ENCODE measurements at places on chromosomes 3 and 15.

- no peak for DNase-seq
Measured at GRCh38 chr3:7307410-7307809, 446.5 kb downstream of the GRM7 start.

GRCh38 chr3:146559388-146559787 lies 15.0 kb upstream of the PLSCR1 start:
- no peak for DNase-seq

GRCh38 chr15:55532944-55533343 lies 24.9 kb upstream of the DNAAF4 start:
- no peak for DNase-seq

DNA sequence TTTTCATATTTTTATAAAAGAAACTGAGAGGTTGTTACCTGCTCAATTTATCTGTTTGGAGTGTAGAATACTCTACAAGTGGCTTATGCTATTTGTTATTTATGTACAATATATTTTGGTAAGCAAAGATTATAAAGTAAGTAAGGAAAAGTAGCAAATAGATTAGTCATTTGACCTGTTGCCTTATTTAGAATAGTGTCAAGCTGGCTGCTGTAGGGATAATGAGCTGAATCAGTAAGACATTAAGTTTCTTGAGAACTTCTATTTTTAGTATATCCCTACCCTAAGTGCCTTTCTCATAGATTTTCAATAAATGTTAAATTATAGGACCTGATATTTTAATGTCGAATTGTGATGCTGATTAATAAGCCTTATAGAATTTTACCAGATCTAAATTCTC lies 37.2 kb downstream of the ECT2 start:
- no peak for DNase-seq

DNA sequence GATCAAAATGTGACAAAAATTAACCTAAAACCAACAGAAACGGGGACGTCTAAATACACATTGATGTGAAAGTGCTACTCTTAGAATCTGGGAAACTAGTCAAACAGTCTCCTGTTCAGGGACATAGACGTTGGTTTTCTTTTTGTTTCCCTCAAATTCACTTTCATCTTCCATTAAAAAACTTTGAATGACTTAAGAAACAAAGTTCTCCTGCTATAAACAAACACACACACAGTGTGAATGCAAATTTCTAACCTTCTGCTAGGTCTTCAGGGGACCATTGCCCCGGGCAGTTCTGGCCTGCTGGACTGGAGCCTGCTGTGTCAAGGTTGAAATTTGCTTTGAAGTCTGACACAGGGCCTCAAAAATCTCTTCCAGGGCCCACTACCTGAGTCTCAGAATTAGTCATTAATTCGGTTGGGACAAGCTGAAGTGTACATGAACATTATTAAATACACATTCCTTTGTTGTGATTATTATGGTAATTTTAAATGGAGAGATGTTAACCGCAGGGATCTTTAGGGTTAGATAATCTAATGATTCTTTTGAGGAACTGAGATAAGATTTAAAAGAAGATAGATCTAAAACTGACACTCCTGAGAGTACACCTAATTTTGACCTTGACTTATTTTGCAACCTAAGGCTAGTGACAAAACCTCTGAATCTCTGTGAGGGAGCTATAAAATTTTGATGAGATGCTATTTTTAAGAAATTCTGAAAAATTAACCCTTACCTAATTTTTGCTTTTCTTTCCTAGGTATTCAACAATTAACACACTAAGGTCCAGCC lies 1260.4 kb downstream of the ROBO1 start:
- DNase-seq, result no peak

- no peak for DNase-seq
Measured at GRCh38 chr3:24302396-24302795, 192.3 kb downstream of the THRB start.

DNA sequence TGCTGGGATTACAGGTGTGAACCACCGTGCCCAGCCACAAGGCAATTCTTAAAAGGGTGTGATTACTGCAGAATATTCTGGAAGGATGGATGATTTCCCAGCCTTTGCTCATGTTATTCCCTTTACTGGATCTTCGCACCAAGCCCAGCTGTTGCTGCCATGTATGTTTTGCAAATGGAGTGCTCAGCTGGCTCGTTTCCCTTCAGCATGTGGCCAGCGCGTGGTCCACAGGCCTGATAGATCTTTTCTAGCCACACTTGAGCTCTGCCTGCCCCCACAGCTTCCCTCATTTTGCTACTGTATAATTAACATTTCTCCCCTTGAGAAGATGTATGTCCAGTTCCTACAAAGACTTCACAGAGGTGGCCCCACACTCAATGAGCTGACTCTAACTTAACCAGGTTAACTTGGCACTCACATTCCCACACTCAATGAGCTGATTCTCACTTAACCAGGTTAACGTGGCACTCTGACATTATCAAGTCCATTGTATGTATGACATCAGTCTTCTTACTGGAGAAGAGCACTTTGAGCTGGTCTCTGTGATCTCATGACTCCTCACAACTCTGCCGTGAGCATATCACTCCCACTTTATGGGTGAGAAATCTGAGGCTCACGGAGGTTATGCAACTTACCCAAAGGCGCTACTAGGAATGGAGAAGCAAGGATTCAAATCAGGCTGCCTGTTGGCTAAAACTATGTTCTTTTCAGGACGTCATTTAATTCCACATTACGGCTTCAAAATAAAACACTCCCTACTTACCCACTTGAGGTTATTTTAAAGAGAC lies 49.2 kb downstream of the TM4SF4 start:
- no peak for DNase-seq

- no peak for DNase-seq
Measured at GRCh38 chr3:9087831-9088413, 124.7 kb upstream of the RAD18 start.

- no peak for DNase-seq
Measured at GRCh38 chr3:45940004-45940780, 3.1 kb upstream of the CXCR6 start.

GRCh38 chr3:149615731-149616221 lies 42.0 kb downstream of the WWTR1 start:
- DNase-seq, result no peak

DNA sequence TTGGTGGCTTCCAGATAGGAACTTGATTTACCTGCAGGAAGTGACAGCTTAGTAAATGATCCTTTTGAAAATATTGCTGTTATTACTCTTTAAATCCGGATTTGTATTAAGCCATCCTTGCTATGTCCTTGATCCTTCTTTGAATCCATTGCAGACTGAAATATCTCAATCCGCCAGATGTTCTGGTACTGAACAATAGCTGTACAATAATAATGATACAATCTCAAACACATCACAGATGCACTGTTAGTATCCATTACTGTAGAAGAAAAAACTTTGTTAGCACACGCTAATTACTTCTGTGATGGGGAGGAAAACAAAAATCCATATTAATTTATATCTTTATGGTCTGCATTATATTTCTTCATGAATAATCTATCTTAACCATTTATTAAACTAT lies 202.3 kb downstream of the CNTN4 start:
- DNase-seq, result no peak

- DNase-seq, result peak; percentile 24
Measured at GRCh38 chr3:32818229-32818969, 602 bp downstream of the TRIM71 start.

DNA sequence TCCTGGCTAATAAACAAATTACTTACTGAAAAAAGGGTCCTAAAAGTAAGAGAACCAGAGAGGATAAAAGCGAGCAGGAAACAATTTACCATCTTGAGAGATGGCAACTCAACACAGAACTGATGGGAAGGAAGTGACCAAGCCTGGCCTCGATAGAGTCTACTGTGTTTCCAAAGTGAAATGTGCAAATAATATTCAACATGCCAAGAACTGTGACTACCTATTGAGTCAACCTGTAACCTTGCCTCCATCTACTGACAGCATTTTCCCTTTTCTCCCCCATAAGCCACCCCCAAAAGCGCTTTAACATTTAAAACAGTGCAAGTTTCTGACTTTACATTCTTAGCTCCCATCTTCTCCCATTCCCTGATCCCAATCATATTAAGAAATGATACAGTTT lies 75.4 kb upstream of the PSMD6 start:
- DNase-seq, result no peak

DNA sequence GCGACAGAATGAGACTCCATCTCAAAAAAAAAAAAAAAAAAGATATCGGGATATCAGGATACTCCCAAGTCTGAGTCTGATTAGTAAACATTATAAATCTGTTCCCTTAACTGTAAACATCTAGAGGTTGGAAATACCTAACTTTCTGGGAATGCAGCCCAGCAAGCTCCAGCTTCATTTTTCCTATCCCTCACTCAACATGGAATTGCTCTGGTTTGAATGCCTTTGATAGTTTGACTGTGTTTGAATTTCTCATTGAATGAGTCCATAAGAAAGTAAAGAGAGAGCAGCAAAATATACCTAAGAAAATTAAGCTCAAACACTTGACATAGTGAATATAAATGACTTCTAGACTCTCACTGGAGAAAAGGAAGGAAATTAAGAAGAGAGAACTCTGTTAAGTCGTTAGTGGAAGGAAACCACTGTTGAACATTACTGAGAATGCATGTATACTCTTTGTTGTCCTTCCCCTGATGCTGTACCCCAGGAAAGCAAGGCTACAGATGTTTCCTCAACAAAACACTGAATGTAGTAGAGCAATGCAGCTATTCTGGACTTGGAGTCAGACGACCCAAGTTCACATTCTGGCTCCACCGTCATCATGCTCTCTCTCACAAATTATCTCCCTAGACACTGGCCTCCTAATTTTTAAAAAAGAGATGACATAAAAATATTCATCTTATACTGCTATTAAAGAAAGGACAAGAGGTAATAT lies 62.4 kb downstream of the CD200 start:
- DNase-seq, result no peak

DNA sequence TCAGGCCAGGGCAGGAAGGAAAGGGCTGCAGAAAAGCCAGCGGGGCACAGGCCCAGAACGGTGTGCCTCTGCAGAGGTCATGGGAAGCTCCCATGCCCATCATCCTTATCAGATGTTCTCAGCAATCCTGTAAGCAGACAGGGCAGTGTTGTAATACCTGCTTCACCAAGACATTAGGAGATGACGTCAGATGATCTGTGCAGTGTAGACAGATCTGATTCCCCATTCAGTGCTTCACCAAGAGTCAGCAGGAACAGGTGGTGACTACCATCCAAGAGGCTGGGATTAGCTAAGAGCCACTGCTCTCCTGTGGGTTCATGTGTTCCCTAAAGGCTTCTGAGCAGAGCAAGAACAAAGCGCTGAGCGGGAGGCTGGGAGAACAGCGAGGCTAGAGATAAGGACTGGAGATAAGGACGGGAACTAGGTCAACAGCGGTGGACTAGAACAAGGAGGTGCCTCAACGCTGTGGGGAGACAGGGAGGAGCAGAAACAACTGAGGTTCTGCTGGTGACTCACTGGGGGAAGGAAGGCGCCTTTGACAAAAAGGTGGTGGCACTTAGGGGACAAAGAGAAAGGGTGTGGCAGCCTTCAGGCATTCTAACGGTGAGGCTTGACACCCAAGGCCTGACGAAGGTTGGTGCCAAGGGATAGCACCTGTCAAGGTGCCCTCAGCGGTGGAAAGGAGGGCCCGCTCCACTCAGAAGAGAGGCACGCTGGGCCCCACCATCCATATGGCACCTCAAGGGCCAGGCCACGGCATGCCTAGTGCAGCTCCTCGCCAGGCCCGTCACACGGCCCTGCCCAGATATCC lies 28.4 kb downstream of the CCDC12 start:
- no peak for DNase-seq

GRCh38 chr3:154893813-154894212 lies 186.3 kb upstream of the MME start:
- DNase-seq, result no peak

- no peak for DNase-seq
Measured at GRCh38 chr3:134772011-134772410, 23.0 kb upstream of the EPHB1 start.

GRCh38 chr3:130626049-130626448 lies 109.1 kb downstream of the COL6A6 start:
- no peak for DNase-seq

GRCh38 chr3:52314489-52314888 lies 1.6 kb upstream of the DNAH1 start:
- no peak for DNase-seq

GRCh38 chr15:88989578-88989977 lies 76.4 kb upstream of the MFGE8 start:
- no peak for DNase-seq

- no peak for DNase-seq
Measured at GRCh38 chr3:183699238-183699947, 1.8 kb downstream of the YEATS2 start.

GRCh38 chr3:35932995-35933394 lies 293.7 kb downstream of the ARPP21 start:
- DNase-seq, result no peak

DNA sequence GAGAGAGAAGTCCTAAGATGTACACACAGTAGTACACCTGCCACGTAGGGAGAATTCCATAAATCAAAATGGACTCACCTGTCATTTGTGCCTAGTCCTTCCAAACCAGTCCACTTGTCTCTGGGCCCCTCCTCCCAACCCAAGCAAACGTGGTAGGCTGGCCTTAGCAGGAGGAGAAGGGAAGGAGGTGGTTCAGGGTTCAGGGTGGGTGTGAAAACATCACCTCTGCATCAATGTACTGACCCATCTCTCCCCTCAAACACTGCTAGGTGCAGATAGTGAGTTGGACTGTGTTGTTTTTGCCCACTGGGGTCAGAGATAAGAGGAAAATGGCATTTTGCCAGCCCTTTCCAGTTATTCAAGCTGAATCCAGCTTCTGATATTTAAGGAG lies 99.3 kb downstream of the MME start:
- DNase-seq, result no peak

- DNase-seq, result no peak
Measured at GRCh38 chr15:72856549-72857040, 73.0 kb upstream of the ADPGK start.

- DNase-seq, result no peak
Measured at GRCh38 chr3:185172086-185173049, 19.5 kb upstream of the C3orf70 start.

DNA sequence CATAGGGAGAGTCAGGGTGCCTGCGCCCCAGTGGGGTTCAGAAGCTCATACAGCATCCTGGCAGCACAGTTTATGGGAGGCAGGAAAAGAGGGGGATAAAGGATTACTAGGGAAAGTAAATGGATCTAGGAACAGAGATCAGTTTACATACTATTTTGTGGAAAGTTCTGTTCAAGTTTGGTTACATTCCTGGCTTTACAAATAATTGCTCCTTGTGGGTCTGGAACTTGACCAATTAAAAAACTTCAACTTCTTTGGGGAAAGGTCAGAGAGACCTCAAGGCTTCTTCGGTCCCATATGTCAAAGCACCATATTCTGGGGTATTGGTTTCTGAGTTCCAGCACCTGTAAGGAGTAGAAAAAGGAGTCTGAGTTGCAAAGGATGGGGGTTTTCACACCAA lies 64.1 kb downstream of the ZDHHC19 start:
- no peak for DNase-seq

GRCh38 chr3:119323723-119324085 lies 29.5 kb downstream of the ARHGAP31 start:
- DNase-seq, result no peak

GRCh38 chr15:47870956-47871625 lies 153.8 kb downstream of the SEMA6D start:
- no peak for DNase-seq

All from progenitor cell of endocrine pancreas (in vitro differentiated cells).